NCI-H1105 (cell line): ENCODE measurements at places on chromosomes 2 and 18.

DNA sequence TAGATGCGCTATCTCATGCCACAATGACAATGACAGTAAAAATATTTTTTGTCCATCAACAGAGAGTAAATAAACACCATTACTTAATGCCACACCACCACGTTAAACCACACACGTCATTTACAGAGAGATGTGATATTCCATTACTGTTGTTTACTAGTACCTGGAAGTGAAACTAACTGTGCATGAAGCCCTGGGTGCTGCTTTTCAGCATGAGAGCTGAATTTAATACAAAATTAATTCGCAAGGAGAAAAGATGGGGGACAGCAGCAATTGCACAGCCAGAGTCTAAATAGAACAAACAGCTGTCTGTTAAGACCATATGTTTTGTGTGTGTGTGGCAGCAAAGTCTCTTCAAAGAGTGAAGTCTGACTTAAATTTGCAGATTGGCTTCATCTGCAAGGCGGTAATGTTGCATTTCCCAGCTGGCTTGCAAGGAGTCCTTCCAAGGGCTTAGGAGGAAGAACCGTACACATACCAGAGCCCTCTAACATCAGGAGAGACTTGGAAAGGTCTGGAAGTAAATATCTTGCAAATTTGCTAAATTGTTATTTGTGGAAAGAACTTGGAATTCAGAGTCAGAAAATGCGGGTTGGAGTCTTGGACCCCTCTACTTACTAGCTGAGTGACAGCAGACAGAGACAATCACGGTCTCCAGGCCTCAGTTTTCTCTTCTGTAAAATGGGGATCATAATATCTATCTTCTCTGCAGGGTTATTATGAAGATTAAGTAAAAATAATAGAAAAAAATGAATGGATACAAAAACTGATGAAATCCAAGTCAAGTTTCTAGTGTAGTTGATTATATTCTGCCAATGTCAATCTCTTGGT lies 127.6 kb downstream of the ALPK2 start:
- no peak for DNase-seq

- no peak for DNase-seq
Measured at GRCh38 chr18:51610481-51610880, 413.0 kb upstream of the MEX3C start.

DNA sequence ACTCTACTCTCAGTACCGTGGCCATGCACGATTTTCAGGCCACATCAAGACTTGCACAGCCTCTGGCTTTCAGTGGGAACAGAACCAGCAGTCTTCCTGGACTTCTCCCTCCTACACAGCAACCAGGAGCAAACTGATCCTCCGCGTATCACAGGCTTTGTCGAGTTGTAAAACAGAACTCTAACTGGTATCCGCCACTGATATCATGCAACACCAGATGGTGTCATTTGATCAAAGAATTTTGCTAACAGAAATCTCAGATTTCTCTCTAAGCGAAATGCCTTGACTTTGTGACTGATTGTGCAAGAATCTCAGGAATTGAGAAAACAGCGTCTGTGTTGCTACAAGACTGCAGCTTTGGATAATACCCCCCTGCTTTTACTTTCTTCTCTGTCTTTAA lies 85.7 kb downstream of the COPS8 start:
- DNase-seq, result no peak

DNA sequence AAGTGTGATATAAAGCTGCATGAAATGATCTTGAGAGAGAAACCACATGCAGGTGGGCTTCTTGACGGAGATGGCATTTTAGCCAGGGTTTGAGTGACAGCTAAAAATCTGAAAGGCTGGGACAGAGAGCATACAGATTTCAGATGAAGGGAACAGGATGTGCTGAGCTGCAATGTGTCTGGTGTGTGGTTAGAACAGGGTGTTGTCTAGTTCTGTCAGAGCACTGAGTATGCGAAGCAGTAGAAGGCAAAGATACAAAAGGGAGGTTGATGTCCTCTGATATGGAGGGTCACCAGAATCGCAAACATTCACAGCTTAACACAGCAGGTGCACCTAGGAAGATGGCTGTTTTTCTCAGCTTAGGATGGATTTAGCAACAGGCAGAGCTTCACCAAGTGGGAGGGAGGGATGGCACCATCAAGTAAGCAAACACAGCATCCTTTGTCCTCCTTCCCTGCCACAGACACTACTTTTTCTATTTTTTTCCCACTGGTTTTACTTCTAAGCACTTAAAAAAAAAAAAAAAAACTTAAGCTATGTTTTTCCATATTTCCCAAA lies 182.5 kb downstream of the TMX3 start:
- DNase-seq, result no peak

GRCh38 chr18:49907346-49907929 lies 94.1 kb upstream of the ACAA2 start:
- peak; percentile 19 for DNase-seq

- no peak for DNase-seq
Measured at GRCh38 chr2:65834062-65834461, 401.7 kb upstream of the SPRED2 start.

GRCh38 chr18:69031571-69031970 lies 233.7 kb downstream of the CCDC102B start:
- DNase-seq, result no peak

- DNase-seq, result no peak
Measured at GRCh38 chr2:182664212-182664611, 51.8 kb upstream of the DNAJC10 start.

- DNase-seq, result no peak
Measured at GRCh38 chr2:194822097-194822496, 834.9 kb upstream of the SLC39A10 start.

- DNase-seq, result no peak
Measured at GRCh38 chr2:1651121-1652033, 92.9 kb downstream of the PXDN start.

GRCh38 chr2:42967959-42968674 lies 175.7 kb upstream of the HAAO start:
- no peak for DNase-seq

DNA sequence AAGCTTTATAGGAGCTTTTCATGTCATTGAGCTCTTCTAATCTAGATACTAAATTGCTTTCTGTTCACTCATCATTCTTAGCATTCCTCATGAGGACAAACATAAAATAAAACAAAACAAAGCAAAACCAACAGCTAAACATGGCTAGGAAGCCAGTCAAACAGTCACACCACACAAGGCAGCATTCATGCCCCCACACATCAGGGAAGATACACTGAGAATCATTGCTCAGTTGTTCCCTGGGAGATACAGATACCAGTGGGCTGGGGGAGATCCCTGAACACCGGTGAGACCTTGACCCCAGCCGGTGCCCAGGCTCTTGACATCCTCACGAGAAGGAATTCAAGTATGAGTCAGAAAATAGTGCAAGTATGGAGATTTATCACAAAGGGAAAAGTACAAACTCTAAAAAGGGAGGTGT lies 177.9 kb upstream of the ARL4C start:
- no peak for DNase-seq

DNA sequence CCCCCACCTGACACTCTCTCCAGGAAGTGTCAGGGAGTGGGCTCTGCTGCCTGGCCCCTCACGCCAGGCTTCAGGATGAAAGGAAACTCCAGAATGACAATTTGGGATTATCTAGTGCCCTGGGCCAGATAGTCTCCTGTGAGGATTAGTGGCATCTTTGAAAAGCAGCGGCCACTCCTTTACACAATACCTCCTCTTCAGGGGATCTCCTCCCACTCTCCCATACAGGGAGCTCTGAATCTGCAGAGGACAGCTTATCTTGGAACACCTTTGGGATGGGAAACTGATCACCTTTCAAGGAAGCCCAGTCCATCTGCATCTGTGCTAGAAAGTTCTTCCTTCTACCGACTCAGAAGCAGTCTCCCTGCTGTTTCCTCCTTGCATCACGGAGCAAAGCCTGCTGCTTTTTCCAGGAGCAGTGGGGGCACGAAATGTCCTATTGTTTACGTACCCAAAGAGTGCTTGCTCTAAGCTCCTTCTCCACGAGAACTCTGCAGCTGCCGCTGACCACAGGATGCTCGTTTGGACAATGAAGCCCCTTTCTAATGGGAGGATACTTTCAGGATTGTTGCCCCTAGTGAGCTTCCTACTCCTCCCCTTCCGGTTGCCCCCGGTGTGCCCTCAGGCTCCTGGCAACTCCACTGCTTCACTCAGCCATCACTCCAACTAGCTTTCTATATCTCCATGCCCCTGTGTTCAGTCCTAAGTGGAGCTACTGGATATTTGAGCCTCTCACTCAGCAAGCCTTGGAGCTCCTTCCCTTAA lies 31.5 kb downstream of the SIX3 start:
- DNase-seq, result no peak

GRCh38 chr18:34482204-34482603 lies 227.9 kb upstream of the DTNA start:
- DNase-seq, result no peak

- DNase-seq, result peak; percentile 43
Measured at GRCh38 chr2:5673145-5674025, 18.8 kb upstream of the SOX11 start.

DNA sequence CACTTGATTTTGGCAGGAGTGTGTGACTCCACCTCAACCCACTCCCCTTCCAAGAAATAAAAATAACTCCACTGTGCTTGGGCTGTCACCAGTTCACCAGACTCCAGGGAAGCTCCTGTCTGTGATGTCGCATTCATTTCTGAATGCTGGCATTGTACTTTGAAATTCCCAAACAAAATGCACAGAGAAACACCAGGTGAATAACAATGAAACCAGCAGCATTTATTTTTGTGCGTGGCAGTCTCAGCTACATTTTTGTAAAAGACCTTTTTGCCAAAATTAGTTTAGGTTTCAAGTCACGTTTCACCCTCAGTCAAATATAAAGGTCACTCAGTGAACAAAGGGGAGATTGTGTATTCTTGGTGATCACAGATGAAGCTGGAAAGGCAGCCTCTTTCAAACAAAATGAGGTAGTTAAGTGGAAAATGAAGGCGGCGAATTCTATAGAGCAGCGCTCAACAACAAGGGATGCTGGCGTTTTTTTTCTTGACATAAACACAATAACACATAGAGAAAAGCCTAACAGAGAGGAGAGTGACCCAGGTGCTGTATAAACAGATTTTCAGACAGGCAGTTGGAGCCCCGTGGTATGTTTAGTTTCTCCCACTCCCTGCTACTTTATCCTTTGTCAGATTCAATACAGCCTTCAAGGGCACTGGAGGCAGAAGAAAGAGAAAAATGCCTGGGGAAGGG lies 210.3 kb upstream of the GCFC2 start:
- no peak for DNase-seq

DNA sequence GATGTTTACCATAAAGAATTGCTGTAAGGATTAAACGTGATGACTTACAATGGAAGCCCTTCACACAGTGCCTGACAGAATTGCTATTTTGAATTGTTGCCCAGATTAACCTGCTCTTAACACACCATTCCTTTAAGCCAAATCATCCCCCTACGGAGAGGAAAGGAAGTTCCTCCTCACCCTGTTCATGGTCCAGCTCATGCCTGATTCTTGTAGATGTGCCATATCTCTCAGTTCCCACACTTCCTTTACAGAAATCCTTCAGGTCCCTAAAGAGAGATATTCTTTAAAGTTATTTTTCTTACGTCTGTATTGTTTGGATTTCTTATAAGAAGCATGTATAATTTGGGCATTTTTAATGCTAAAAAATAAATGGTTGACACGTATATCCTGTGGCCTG lies 127.5 kb upstream of the DAPL1 start:
- DNase-seq, result no peak

DNA sequence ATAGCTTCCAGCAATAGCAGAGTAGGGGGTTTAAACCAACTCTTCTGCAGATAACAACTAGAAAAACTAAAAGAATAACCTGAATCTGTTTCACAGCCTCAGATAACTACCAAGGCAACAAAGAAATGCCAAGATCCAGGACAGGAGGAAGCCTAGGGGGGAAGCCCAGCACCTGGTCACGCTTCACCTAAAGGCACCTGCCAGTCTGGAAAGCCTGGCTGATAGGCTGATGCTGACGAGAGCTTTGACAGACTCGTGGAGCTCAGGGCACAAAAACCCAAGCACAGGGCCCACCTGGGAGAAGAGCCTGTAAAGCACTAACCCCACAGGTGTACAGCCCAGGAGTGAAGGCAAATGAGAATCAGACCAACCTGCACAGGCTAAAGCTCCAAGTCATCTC lies 22.6 kb downstream of the EIPR1 start:
- DNase-seq, result no peak

GRCh38 chr18:50009773-50010335 lies 185.1 kb downstream of the MYO5B start:
- DNase-seq, result peak; percentile 59

DNA sequence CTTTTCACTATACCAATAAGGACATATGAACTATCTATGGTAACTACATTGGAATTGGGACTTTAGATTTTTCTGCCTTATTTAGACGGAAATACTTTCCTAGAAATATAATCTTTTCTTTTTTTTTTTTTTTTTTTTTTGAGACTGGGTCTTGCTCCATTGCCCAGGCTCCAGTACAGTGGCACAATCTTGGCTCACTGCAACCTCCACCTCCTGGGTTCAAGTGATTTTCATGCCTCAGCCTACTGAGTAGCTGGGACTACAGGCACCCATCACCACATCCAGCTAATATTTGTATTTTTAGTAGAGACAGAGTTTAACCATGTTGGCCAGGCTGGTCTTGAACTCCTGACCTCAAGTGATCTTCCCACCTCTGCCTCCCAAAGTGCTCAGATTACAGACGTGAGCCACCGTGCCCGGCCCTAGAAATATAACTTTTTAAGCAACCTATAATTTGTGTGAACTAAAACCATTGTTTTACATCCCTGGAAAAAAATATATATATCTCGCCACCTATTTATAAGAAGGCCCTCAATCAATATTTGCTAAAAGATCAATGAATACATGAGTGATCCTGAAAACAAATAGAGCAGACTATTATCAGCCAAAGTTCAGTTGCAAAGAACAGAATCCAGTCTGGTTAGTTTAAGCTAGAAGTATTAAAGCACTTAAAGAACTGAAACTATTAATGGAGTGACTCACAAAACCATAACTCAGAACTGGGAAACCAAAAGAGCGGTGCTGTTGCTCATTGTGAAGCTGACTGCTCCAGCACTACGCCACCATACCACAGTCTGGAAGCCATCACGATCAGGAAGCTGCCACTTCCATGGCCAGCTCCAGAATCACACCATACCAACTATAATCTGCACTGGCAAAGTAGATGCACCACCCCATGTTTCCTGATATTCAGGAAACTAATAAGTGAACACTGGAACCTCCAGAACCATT lies 8.4 kb upstream of the HNRNPLL start:
- DNase-seq, result no peak

- no peak for DNase-seq
Measured at GRCh38 chr18:12911025-12911928, 27.2 kb upstream of the PTPN2 start.

DNA sequence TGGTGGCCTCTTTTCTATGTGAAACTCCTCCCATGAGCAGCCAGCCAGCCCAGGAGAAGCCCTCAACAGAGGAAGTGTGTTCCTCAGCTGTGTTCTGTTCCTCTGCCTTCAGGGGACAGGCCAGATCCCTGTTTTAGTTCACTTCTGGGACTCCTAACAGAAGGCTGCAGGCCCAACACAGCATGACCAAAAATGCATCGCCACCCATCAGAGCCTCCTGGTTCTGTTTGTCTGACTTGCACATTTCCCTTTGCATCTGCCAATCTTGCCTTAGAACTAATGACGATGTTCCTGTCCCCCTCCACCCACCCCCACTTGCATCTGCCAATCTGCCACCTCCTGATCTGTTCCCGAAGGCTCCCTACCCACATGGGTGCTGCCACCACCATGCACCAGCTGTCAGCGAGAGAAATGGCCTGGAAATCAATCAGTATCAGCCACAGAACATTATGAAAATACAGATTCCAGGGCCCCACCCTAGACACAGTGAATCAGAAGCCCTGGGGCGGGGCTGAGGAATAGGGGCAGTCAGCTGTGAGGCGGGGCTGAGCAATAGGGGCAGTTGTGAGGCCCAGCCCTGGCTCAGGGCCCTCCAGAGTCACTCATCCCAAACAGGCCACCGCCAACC lies 51.0 kb downstream of the FAM168B start:
- DNase-seq, result no peak
